ENCODE measurements at places on chromosomes 1 and 21.

DNA sequence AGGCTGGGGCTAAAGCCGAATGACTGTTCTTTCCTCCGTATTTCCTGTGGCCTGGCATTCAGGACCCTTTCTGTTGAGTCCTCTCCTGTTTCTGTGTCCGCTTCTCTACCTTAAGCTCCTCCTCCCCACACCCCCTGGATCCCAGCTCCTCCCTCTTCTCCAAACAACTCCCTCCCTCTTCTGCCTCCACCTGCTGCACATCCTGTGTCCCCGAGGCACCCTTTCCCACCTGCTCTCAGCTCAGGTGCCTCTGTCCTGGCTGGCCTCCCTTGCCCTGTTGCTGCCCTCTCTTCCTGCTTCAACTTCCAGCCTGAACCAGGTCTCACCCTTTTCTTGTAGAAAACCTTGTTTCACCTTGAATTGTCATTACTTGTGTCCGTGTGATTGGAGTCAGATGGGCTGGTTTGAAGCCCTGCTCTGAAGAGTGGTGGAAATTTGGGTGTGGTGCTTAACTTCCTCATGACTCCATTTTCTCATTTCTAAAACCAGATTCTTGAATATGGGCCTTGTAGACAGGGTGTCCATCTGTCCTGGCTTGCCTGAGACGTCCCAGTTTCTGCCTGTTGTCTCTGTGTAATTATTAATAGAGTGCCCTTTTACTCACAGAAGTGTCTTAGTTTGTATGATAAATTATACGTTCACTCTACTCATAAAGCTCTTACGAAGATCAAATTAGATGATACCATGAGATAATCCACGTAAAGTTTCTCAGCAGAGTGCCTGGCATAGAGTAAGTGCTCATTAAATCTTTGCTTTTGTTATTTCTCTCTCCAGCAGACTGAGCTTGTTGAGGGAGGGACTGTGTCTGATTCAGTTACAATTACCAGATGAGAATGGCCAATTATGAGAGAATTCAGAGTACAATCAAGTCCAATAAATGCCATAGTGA, 58.9 kb upstream of the TRABD2B start:
- no peak for DNase-seq

DNA sequence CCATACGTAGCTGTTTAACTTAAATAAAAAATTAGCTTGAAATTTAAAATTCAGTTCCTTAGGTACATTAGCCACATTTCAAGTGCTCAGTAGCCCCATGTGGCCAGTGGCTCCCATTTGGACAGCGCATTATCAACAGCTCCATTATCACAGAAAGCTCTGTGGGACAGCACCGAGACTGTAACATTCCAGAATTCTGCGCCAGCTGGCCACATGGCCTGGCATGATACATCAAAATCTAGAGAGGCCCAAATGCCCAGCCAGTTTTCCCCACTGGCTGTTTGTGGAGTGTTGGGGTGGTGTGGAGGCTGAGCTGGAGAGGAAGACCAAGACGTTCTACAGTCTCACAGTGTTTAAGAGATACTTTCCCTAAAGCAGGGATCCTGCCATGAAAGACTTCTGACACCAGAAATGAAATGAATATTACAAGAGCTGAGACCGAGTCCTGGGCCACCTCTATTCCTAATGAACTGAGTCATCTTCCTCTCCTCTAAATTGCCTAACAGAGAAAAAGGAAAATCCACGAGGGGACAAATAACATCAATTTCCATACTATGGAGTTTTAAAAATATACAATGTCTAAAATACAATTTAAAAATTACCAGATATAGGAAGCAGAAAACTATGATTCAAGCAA, 27.3 kb upstream of the ACTA1 start:
- DNase-seq = no peak

GRCh38 chr1:11802973-11803885, 2.5 kb downstream of the MTHFR start:
- DNase-seq = peak; percentile 66

DNA sequence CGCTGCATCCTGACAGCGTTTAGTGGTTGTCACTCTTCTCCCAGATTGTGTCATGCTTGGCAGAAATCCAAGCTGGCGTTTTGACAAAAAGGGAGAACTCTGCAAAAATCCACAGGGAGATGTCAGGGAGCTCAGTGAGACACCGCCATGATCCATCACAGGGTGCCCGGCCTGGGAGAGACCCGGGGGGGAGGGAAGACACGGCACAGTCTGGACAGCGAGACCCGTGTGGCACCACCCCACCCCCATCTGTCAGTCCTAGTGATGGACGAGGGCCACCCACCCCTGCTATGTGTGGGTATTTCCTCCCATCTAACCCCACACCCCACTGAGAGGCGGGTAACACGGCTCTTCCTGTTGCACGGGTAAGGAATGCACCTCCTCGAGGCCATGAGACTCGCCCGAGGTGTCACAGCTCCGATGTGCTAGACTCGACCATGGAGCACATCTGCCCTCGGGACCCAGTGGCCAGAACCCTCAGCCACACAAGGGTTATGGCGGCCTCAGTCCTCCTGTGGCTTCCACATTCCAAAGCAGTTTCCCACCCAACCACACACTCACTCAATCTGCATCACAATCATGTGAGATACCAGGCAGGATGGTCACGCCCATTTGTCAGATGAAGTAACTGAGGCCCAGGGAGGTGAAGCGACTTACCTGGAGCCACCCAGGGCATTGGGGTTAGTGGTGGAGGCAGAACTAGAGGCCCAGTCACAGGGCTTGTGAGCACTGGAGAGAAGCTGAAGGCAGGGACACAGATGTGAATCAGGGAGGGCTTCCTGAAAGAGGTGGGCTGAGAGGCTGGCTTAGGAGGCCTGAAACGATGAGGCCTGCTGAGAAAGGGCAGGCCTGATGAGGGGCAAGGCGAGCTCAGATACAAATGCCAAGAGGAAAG, 688.5 kb downstream of the MATN1 start:
- DNase-seq = no peak

DNA sequence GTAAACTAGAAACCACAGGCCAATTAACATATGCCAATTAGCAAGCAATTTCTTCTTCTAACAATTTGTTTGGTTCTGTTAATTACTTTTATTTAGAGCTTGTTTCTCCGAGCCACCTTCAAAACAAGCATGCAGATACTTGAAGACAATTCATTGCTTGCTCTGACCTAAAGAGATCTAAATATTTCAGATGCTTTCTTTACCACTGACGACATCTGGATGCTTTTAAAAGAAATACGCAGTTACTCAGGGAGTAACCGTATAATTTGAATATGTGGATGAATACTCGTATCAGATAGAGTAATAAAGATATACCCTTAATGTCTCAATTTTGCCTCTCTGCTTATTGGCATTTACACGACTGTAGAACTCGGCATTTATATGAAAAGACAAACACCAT, 390.0 kb downstream of the DISC1 start:
- no peak for DNase-seq

GRCh38 chr1:1227386-1227785, 4.4 kb downstream of the SDF4 start:
- no peak for DNase-seq

DNA sequence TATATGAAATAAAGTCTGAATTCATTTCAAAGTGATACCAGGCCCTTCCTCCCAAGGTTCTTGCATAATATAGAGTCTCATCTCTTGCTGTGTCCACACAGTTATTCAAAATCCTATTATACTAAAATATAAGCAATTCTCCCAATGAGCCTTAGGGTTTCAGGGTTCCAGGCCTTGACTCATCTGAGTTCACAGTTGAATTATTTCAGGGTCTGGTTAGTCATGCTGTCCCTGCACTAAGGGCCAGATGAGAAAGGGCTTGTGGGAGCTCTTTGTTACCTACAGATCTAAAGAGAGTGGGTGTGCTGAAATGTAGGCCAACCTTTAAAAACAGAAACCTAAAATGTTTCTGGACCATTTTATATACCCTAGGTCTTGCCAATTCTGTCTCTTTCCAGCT, 337.5 kb upstream of the LRRC7 start:
- DNase-seq = no peak

- no peak for DNase-seq
Measured at GRCh38 chr1:232499188-232499587, 130.7 kb downstream of the SIPA1L2 start.

- no peak for DNase-seq
Measured at GRCh38 chr1:147169840-147170674, 2.2 kb downstream of the PRKAB2 start.

DNA sequence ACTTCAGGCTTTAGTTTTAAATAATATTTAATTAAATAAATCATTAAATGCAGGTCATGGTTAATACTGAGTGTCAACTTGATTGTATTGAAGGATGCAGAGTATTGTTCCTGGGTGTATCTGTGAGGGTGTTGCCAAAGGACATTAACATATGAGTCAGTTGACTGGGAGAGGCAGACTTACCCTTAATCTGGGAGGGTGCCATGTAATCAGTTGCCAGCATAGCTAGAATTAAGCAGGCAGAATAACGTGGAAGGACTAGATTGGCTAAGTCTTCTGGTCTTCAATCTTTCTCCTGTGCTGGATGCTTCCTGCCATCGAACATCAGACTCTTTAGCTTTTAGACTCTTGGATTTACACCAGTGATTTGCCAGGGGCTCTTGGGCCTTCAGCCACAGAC, 85.3 kb downstream of the MAP3K21 start:
- no peak for DNase-seq

GRCh38 chr1:17163371-17163770, 41.6 kb upstream of the PADI1 start:
- no peak for DNase-seq

DNA sequence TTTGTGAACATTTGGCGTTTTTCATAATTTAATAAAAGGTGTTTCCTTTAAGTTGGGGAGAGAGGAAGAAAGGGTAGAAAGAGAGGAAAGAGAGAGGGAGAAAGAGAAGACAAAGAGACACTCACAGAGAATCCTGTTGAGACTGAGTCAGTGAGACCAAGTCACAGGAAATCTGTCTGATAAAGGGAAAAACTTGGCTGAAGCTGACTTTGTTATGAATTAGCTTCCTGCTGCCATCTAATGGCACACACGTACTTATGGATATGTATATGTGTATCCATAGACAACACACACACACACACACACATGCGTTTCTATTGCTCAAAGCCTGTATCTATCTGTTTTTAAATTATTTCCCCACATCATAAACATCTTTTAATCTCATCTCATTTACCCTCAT, 42.5 kb upstream of the DISC1 start:
- no peak for DNase-seq

DNA sequence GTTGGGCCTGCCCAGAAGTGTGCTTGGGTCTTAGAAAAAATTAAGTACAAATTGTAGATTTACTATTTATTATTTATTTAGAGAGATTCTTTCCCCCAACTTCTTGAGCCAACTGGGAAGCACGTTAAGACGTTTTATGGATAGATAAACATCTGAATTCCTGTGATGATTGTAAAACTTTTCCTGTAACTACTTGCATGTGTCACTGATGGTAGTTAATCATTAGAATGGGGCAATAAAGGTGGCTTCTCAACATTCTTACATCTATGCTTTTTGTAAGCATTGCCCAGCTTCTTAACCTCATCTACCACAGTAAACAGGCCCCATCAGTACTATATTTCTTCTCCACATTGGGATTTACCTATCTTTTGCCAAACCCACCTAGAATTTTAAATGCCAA, 559.8 kb downstream of the LMO4 start:
- no peak for DNase-seq

DNA sequence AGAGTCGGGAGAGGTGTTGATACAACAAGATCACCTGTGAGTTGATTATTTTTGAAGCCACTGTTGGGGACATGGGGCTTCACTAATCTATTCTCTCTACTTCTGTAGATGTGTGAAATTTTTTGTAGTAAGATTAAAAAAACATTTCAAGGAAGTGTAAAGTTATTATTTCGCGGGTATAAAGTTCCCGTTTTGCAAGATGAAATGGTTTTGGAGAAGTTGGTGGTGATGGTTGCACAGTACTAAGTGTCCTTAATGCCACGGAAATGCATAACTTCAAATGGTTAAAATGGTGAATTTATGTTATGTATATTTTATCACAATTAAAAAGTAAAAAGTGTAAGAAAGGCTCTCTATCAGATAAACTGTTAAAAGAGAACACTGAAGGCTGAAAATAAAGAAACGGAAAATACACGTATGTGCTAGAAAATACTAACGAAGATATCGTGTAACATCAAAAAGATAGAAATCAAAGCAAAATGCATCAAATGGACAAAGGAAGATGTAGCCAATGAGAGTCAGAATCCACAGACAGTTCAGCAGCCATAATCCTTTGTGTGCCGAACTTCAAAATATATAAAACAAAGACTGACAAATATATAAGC, 2.9 kb upstream of the ITGB2 start:
- no peak for DNase-seq

GRCh38 chr1:16293538-16293937, 56.6 kb upstream of the CPLANE2 start:
- no peak for DNase-seq

DNA sequence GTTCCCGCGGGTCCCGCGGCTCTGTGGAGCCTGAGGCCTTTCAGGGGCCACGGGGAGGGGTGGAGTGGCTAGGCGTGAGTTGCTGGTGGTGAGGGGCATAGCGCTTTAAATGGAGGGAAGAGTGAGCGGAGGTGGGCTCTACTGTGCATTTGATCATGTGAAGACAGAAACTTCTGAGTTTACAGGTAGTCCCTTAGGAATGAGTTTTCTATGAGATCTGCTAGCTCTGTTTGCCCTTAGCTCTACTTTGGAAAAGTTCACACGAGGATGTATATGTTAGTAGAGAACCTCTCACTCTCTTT, 593 bp downstream of the ST6GALNAC3 start:
- DNase-seq = no peak

DNA sequence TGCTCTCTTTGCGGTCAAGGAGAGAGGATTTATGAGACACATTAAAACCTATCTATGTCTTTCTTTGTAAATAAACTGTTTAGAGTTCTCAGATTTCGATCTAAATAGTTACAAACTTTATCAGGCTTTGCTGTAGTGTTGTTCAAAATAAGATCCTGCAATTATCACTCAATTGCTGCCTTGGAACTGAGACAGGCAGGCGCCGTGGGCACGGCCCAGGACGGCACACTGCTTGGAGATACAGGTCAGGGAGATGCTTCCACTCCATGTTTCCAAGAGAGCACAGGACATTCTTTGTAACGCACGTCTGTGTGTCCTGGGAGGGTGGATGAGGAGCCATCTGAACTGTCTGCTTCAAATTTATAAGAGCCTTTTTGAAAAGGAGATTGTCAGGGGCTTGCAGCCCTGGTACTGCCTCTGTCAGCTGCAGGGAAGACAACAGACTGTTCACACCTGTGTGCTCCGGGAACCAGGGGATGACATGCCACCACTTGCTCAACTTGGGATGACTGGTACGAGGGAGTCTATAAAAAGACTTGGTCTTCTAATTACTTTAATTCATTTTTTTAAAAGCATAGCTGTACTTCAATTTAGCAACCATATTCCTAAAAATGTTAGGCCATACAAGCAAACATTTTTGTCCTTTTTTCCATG, 472.9 kb upstream of the RUNX1 start:
- no peak for DNase-seq

- no peak for DNase-seq
Measured at GRCh38 chr1:213999732-214000131, 12.0 kb downstream of the PROX1 start.

Data from effector CD4-positive, alpha-beta T cell (primary cell).